ENCODE measurements at places on chromosomes 1 and 21.

DNA sequence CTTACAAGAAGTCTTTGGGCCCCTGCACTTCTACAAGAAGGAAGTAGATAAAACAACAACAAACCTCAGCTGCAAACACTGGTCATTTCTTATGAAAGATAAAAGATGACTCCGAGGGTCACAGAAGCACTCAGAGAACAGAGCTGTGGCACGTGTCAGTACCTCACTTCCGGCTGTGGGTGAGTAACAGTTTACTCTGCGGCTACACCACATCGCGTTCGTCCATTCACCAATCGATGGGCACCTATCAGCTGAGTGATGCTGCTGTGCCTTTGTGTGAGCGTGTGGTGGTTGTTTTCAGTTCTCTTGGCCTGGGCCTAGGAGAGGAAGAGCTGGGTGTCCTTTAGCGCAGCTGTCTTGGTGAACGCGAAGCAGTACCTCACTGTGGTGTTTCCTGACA is 49.9 kb downstream of the COL6A1 start:
- no peak for DNase-seq

- no peak for DNase-seq
Measured at GRCh38 chr1:206998816-206999215, 28.6 kb upstream of the FCAMR start.

DNA sequence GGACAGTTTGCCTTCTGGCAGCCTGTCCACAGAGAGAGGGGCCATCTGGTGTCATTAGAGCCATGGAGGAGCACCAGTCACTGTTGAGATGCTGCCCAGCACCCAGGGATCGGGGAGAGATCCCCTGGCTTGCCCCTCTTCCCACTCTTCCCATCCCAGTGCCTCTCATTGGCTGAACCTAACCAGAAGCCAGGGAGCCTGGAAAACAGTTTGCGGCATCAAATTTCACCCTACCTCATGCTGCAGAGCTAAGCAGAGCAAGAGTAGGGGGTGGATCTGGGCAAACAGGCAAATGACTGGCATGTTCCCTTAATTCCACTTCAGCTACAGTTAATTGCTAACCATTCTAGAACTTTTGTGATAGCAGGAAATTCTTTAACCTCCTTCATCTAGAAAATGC is 19.1 kb downstream of the TRAF5 start:
- no peak for DNase-seq

DNA sequence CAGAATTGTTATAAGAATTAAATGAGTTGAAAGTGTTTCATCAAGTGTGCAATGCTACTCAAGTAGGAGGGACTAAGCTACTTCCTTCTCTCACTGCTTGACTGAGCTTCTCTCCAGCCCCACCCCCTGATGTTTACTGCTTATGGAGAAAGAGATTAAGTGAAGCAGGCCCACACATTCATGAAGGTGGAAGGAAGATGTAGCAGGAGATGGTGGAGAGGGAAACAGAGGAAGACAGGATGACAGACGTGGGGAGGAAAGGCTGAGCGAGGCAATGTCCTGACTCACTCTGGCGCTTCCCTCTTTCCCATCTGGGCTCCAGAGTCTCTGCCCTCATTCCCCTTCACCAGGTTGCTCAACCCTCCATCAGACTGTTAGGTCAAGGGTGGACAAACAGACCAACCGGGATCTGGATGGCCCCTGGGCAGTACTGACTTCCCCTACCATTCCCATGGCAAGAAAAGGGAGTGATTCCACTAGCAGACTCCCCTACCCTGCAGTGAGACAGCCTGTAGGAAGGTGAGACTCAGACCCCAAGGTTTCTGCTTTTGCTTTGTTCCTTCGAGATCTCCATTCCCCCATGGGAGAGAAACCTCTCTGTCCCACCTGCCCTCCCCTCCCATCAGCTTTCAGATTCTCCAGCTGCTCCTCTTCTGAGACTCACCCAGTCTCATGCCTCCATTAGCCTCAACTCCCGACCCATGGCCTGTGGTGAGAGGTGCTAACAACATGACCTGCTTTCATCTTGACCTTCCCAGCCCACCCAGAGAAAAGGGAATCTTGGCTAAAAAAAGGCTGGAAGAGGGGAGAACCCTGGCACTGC is 3.1 kb upstream of the ARHGEF2 start:
- DNase-seq = peak; percentile 46

DNA sequence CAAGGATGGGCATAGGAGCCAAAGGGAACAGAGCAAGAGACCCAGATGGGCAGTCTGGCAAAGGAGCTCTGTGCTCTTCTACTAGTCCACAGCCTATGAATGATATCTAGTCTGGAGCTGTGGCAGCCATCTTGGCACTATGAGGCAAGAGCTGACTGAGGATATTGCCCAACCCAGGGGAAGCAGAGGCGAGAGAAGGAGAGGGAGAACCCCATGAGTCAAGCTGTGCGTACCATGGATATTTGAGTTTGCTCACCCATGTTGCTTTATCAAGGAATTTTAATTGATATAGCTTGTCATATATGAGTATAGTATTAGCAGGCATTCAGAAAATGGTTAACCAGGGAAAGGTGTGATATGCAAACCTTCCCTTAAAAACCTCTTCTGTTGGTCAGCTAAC is 420.9 kb downstream of the PRDM2 start:
- DNase-seq = no peak

- DNase-seq = no peak
Measured at GRCh38 chr1:245990315-245991022, 516.6 kb downstream of the SMYD3 start.

- DNase-seq = no peak
Measured at GRCh38 chr1:15381805-15382204, 27.9 kb upstream of the EFHD2 start.

- DNase-seq = no peak
Measured at GRCh38 chr1:205950280-205950679, 7.0 kb upstream of the SLC26A9 start.

- peak; percentile 65 for DNase-seq
Measured at GRCh38 chr1:117368116-117369108, 1.2 kb downstream of the MAN1A2 start.

DNA sequence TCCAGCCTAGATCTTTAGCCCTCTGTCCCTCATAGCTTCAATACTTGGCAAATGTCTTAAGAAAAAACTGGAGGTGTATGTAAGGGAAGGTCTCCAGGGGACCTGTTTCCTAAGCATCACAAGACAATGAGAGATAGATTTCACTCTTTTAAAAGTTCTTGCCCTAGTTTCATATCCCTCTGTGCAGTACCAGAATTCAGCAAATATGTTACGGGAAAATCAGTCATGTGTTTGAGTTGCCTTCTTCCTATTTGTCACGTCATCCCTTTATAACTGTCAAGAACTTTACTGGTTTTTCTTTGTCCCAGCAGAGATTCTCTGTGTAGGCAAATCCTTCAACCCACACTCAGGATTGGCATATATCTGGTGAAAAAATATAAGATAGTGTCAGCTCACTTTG is 32.3 kb downstream of the DNASE2B start:
- DNase-seq = no peak

GRCh38 chr1:15696956-15697521 is 12.9 kb downstream of the PLEKHM2 start:
- peak; percentile 94 for DNase-seq

GRCh38 chr1:179153217-179153616 is 71.3 kb downstream of the TOR3A start:
- DNase-seq = no peak

- no peak for DNase-seq
Measured at GRCh38 chr1:47979724-47980123, 17.5 kb downstream of the TRABD2B start.

GRCh38 chr21:28207436-28208173 is 785.1 kb downstream of the LTN1 start:
- no peak for DNase-seq

DNA sequence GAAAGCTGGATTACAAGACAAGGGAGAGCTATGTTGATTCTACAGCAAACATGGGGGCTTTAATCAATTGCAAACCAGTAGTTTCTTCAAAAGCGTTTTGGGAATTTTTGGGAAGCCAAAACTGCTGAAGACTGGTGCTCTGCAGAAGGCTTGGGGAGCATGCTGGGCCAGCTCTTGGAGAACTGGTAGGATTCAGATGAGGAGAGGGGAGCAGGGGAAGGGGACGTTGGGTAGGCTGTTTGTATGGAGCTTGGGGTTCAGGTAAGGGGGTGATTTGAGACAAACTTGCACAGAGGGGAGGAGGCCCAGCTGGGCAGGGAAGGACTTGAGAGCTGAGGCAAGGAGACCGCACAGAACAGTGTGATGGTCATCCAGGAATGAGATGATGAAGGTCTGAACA is 2.6 kb upstream of the MYOG start:
- DNase-seq = no peak

GRCh38 chr21:39581414-39581813 is 31.3 kb upstream of the B3GALT5 start:
- no peak for DNase-seq

- no peak for DNase-seq
Measured at GRCh38 chr21:15241997-15242736, 177.4 kb upstream of the NRIP1 start.

DNA sequence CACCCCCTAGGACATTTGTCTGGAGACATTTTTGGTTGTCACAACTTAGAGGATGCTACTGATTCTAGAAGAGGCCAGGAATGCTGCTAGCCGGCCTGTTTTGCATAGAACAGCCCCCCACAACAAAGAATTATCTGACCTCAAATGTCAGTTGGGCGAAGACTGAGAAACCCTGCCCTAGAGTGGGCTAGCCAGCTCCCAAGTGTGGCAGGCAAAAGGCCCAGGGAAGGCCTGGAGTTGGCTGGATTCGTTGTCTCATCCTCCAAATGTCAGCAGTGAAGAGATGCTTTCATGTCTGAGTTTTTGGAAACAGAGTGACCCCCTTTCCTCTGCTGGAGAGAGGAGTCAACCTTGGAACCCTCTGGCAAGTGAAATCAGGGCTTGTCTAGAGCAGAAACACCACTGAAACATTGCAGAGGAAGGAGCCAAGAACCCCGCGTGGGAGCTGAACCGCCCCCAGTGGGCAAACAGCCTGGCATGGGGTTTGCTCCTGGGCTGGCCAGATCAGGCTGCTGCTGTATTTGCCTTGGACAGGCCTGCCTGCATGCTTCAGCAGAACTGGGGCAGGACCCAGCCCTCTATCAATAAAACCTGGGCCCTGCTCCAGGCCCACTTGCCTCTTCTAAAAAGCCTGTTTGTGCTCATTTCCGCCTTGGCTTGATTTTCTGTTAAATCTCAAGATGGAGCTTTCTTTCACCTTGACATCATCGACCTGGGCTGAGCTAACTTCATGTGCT is 32.9 kb downstream of the RASSF5 start:
- peak; percentile 32 for DNase-seq

GRCh38 chr1:101002551-101002950 is 23.0 kb downstream of the DPH5 start:
- DNase-seq = no peak

DNA sequence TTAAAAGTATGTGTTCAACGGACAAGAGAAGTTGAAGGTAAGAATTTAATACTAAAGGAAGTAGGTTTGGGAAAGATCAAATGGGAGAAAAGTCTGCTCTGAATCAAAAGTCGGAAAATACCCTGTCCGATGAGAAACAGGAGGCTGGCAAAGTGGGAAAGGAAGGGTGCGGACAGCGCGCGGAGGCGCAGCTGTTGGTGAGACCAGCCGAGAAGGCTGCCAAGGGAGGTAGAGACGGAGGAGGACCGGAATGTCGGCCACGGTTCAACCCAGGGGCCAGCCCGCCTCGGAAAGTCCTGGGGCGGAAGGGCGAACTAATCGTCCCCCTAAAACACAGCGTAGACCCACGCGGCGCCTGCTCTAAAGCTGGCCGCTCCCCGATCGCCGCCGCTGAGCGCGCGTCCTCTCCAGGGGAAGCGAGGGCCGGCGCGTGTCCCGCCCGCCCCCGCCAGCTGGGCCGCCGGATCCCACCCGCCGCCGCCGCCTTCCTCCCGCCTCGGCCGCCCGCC is 639 bp upstream of the SPATA1 start:
- DNase-seq = peak; percentile 57

GRCh38 chr1:245807306-245807705 is 652.5 kb downstream of the KIF26B start:
- no peak for DNase-seq

DNA sequence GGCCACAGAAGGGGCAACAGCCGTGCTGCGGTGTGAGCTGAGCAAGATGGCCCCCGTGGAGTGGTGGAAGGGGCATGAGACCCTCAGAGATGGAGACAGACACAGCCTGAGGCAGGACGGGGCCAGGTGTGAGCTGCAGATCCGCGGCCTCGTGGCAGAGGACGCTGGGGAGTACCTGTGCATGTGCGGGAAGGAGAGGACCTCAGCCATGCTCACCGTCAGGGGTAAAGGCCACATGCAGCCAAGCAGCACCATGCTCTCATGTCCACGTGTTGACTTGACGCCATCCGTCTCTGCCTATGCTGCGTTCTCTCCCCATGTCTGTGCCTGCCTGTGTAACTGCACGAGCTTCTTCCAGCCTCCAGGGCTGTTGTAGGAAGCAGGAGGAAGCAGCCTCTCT is 85.5 kb downstream of the OBSCN start:
- DNase-seq = no peak

- DNase-seq = no peak
Measured at GRCh38 chr1:75172556-75172955, 38.4 kb downstream of the LHX8 start.

DNA sequence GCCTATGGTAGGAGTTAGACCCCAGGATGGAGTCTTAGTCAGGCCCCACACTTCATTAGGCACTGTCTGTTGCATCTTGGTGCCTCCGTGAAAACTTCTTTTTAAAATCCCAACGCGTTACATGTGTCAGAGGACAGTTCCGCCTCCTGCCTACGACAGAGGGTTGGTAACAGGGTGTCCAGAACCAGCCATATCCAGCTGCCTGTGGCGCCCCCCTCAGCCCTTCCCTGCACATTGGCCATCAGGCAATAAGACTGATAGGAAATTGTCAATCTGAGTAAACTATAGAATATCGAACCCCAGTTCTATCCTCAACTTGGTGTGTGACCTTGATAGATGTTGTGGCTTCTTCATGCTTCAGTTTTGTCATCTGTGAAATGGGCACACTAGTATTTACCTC is 108.6 kb upstream of the CSF3R start:
- no peak for DNase-seq

DNA sequence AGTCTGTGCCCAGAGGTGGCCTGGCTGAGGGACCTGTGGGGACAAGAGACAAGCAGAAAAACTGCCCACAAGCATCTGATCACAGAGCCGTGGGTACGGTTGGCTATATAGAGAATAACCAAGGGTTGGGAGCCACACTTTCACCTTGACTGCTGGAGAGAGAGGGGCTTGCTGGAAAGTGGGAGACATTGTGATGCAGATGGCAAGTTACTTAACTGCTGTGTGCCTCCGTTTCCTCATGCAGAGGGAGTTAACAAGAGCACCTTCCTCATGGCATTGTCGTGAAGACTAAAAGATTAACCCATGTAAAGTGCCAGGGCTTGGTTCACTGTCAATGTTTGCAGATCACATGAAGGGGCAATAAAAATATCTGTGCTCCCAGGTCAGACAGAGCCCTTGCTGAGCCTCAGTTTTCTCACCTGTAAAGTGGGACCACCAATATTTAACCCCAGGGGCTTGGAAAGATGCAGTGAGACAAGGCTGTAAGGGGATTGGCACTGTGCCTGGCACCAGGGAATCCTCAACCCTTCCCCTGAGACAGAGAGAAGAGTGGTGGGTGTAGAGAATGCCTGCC is 52.8 kb downstream of the SDC3 start:
- no peak for DNase-seq
